ENCODE measurements at places on chromosomes 13 and 19. TPM values are rescaled to one million over a fixed set of nuclear protein-coding genes. Genes with fewer than 3 reads are reported as not detected.

Gene LMTK3
- 0.42 TPM for total RNA-seq

Gene TTYH1
- 0.83 TPM for total RNA-seq

Gene KIR3DL1
- total RNA-seq, result not detected

Gene SHISA2
- total RNA-seq, result 0.78 TPM

Measured in esophagus muscularis mucosa (tissue), 4 donors.